ENCODE measurements at places on chromosomes 16 and 17.

DNA sequence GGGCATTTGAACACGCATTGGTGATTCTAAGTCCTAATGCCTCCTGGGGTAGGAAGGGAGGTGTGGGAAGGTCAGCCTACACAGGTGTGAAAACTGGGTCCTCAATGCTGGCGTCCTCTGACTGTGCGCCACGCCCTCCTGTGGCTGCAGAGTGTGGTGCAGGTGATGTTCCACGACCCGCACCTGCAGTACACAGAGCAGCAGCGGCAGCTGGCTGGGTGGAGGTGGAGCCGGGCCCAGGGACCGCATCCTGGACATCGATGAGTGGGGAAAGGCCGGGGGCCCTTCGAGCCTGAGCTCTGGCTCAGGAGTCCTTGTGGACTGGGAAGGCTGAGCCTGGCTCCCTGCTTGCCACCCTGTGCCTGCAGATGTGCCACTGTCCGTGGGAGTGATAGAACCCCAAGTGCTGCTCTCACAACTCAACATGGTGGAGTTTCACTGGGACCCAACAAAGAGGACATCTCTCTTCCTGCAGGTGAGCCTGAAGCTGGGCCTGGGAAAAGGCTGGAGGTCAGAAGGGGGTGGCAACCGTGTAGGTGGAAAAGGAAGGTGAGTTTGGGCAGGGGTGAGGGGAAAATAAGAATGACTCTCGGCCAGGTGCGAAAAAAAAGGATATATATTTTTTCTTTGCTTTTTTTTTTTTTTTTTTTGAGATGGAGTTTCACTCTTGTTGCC lies 14.0 kb upstream of the STAC2 start:
- peak overlapping the region; percentile 95 for H3K27ac ChIP-seq
- H3K36me3 ChIP-seq: peaks cover 11% of the 10 kb centered on the region
- DNase-seq: peak; percentile 51
- H3K27me3 ChIP-seq: no peaks in the 10 kb centered on the region
- H3K4me3 ChIP-seq: peak overlapping the region; percentile 31

GRCh38 chr16:17219991-17220390 lies 250.8 kb downstream of the XYLT1 start:
- H3K36me3 ChIP-seq: peaks cover 6% of the 10 kb centered on the region
- no peak overlapping the region for H3K27ac ChIP-seq
- H3K4me3 ChIP-seq: no peak overlapping the region
- H3K27me3 ChIP-seq: no peaks in the 10 kb centered on the region

GRCh38 chr17:48409607-48410006 lies 20.4 kb downstream of the SKAP1 start:
- H3K27me3 ChIP-seq: no peaks in the 10 kb centered on the region
- peak overlapping the region; percentile 67 for H3K27ac ChIP-seq
- H3K4me3 ChIP-seq: no peak overlapping the region
- peaks cover 40% of the 10 kb centered on the region for H3K36me3 ChIP-seq
- H3K4me1 ChIP-seq: peaks cover 70% of the 10 kb centered on the region
- no peak for DNase-seq

DNA sequence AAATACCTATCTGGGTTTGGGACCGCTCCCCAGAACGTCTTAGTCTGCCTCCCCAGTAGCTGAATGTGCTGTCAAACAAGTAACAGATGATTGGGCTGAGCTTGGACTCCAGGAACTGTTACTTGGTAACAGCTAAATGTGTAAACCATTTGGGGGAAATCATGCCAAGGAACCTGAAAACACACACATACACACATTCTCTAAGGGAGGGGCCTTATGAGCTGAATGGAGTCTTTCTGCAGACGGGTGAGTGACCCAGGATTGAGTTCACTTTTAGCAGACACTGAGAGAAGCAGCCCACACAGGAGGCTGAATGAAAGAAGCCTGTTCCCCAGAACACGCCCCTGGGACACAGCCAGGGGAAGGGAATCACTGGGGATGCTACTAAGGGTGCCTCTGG lies 1.6 kb downstream of the ACLY start:
- H3K36me3 ChIP-seq: peaks cover 14% of the 10 kb centered on the region
- H3K27ac ChIP-seq: peak overlapping the region; percentile 78
- no peaks in the 10 kb centered on the region for H3K27me3 ChIP-seq
- peak overlapping the region; percentile 92 for H3K4me3 ChIP-seq
- peaks cover 40% of the 10 kb centered on the region for H3K4me1 ChIP-seq
- DNase-seq: no peak

GRCh38 chr17:4480929-4481898 lies 17.5 kb upstream of the SPNS2 start:
- DNase-seq: no peak
- H3K4me3 ChIP-seq: peak overlapping the region; percentile 77
- H3K4me1 ChIP-seq: peaks cover 49% of the 10 kb centered on the region
- H3K27ac ChIP-seq: peak overlapping the region; percentile 91

- DNase-seq: no peak
- H3K36me3 ChIP-seq: no peaks in the 10 kb centered on the region
- no peaks in the 10 kb centered on the region for H3K4me1 ChIP-seq
- H3K27ac ChIP-seq: no peak overlapping the region
- no peak overlapping the region for H3K4me3 ChIP-seq
These were observed 150.2 kb downstream of the TANC2 start for GRCh38 chr17:63116228-63116627.

DNA sequence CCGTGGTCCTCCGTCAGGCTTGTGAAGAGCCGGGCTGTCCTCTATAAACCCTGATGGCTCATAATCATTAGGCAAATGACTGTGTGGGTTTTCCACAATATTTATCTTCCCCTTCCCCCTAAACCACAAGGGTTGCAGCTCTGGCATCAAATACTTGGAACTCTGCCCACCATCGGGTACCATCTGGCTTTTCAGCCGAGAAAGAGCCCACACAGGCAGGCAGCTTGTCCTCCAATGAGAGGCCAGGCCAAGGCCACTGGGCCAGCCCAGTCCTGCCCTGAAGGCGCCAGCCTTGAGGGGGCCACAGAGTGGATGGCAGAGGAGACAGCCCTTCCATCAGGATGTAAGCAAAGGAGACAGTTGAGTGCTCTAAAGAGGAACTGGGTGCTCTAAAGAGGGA lies 31.8 kb upstream of the NAT9 start:
- H3K4me1 ChIP-seq: peaks cover 11% of the 10 kb centered on the region
- peaks cover 20% of the 10 kb centered on the region for H3K36me3 ChIP-seq
- no peak for DNase-seq
- no peak overlapping the region for H3K27ac ChIP-seq
- no peaks in the 10 kb centered on the region for H3K27me3 ChIP-seq

- H3K27me3 ChIP-seq: no peaks in the 10 kb centered on the region
- DNase-seq: no peak
- H3K4me1 ChIP-seq: peaks cover 16% of the 10 kb centered on the region
These were observed 189.3 kb upstream of the TNRC6C start for GRCh38 chr17:77769215-77769614.

GRCh38 chr16:3171181-3171854 lies 16.7 kb upstream of the OR1F1 start:
- peaks cover 29% of the 10 kb centered on the region for H3K36me3 ChIP-seq
- H3K4me3 ChIP-seq: peak overlapping the region; percentile 78
- H3K27ac ChIP-seq: peak overlapping the region; percentile 94
- H3K4me1 ChIP-seq: peaks cover 24% of the 10 kb centered on the region
- no peak for DNase-seq

- H3K36me3 ChIP-seq: peaks cover 39% of the 10 kb centered on the region
- DNase-seq: no peak
- no peaks in the 10 kb centered on the region for H3K27me3 ChIP-seq
- H3K4me1 ChIP-seq: peaks cover 41% of the 10 kb centered on the region
- peak overlapping the region; percentile 86 for H3K27ac ChIP-seq
These were observed 1.5 kb downstream of the CDK12 start for GRCh38 chr17:39462631-39463375.

GRCh38 chr16:82055117-82055516 lies 20.1 kb downstream of the HSD17B2 start:
- peaks cover 64% of the 10 kb centered on the region for H3K27me3 ChIP-seq
- H3K4me1 ChIP-seq: no peaks in the 10 kb centered on the region
- no peak overlapping the region for H3K27ac ChIP-seq
- H3K36me3 ChIP-seq: no peaks in the 10 kb centered on the region

DNA sequence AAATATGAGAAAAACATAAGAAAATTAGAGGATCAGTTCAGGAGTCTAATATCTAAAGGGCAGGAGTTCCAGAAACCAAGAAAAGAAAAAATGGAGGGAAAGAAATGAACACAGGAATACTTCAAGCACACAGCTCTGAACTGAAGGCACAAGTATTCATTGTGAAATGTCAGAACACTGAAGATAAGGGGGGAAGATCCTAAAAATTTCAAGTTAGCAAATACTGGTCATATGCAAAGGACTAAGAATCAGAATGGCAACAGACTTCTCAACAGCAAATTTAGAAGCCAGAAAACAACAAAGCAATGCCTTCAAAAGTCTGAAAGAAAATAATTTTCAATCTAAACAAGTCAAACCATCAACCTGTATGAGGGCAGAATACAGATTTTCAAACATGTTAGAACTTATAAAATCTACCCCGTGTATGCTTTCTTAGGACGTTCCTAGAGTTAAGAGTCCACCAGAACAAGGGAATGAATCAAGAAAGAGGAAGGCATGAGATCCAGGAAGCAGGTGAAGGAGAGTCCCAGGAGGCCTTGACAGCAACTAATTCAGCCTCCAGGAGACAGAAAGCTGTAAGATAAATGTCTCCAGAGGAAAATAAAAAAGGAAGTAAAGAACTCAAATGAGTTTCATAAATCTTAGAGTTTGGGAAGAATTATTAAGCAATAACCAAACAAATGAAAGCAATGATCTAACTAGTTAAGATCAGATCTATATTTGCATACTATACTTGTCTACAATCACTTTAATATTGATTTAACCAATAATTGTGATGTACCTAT lies 2.8 kb downstream of the BRD7 start:
- DNase-seq: no peak
- peaks cover 63% of the 10 kb centered on the region for H3K4me1 ChIP-seq
- H3K27me3 ChIP-seq: no peaks in the 10 kb centered on the region
- peak overlapping the region; percentile 41 for H3K4me3 ChIP-seq
- peak overlapping the region; percentile 42 for H3K27ac ChIP-seq
- peaks cover 24% of the 10 kb centered on the region for H3K36me3 ChIP-seq

DNA sequence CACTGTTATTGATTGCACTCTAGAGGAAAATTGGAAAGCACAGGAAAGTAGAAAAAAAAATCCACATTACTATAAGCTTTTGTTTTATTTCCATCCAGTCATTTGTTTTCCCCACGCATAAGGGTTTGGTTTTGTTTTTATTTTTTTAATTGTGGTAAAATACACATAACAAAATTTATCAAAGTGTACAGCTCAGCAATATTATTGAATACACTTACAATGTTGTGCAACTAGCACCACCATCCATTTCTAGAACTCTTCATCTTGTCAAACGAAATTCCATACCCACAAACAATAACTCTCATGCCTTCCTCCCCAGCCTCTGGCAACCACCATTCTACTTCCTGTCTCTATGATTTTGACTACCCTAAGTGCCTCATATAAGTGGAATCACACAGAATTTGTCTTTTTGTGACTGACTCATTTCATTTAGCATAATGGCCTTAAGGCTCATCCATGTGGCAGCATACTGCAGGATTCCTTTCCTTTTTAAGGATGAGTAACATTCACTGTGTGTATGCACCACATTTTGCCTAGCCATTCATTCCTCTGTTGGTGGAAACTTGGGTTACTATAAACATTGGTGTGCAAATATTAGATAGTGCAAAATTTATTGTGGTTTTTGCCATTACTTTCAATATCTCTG lies 11.1 kb downstream of the SPPL2C start:
- H3K4me1 ChIP-seq: peaks cover 4% of the 10 kb centered on the region
- no peak for DNase-seq
- no peak overlapping the region for H3K27ac ChIP-seq
- no peaks in the 10 kb centered on the region for H3K36me3 ChIP-seq

- DNase-seq: no peak
- H3K27ac ChIP-seq: peak overlapping the region; percentile 32
- H3K36me3 ChIP-seq: peaks cover 6% of the 10 kb centered on the region
- no peaks in the 10 kb centered on the region for H3K27me3 ChIP-seq
- H3K4me3 ChIP-seq: no peak overlapping the region
These were observed 19.4 kb upstream of the NFATC3 start for GRCh38 chr16:68065716-68066305.

- peaks cover 13% of the 10 kb centered on the region for H3K4me1 ChIP-seq
- H3K27me3 ChIP-seq: no peaks in the 10 kb centered on the region
- no peaks in the 10 kb centered on the region for H3K36me3 ChIP-seq
- H3K4me3 ChIP-seq: no peak overlapping the region
- no peak overlapping the region for H3K27ac ChIP-seq
These were observed 9.0 kb downstream of the PITPNM3 start for GRCh38 chr17:6547336-6547735.

GRCh38 chr16:17784073-17784472 lies 313.3 kb upstream of the XYLT1 start:
- no peak overlapping the region for H3K4me3 ChIP-seq
- H3K27ac ChIP-seq: no peak overlapping the region
- no peaks in the 10 kb centered on the region for H3K4me1 ChIP-seq
- no peaks in the 10 kb centered on the region for H3K36me3 ChIP-seq
- no peak for DNase-seq
- H3K27me3 ChIP-seq: peaks cover under 1% of the 10 kb centered on the region

GRCh38 chr17:70037498-70037897 lies 37.5 kb upstream of the KCNJ16 start:
- H3K4me3 ChIP-seq: no peak overlapping the region
- H3K4me1 ChIP-seq: no peaks in the 10 kb centered on the region
- H3K27me3 ChIP-seq: no peaks in the 10 kb centered on the region
- DNase-seq: no peak
- H3K27ac ChIP-seq: no peak overlapping the region

GRCh38 chr17:32393904-32394303 lies 43.9 kb downstream of the ZNF207 start:
- no peak overlapping the region for H3K27ac ChIP-seq
- H3K27me3 ChIP-seq: no peaks in the 10 kb centered on the region
- DNase-seq: no peak
- no peak overlapping the region for H3K4me3 ChIP-seq
- peaks cover 9% of the 10 kb centered on the region for H3K36me3 ChIP-seq
- no peaks in the 10 kb centered on the region for H3K4me1 ChIP-seq

- DNase-seq: no peak
- peak overlapping the region; percentile 94 for H3K4me3 ChIP-seq
- peaks cover 70% of the 10 kb centered on the region for H3K4me1 ChIP-seq
- H3K27ac ChIP-seq: peak overlapping the region; percentile 50
These were observed 929 bp downstream of the SLC25A11 start for GRCh38 chr17:4938688-4939545.

DNA sequence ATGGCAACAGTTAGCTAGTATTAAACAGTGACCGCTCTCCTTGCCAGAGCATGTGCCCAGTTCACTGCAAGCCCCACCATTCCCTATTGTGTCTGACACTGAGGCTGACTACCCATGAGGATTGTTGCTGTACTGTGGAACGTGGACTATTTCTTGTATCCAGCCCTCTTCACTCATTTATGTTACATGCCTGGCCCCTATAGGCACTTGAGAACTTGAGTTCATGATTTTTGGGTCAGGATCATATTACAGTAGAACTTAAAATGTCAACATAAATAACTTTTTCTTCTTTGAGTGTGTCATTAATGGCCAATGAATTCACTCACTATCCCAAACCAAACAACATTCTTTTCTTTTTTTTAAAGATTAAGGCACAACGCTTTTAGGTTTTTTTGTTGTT lies 55.7 kb downstream of the LYRM1 start:
- H3K27me3 ChIP-seq: peaks cover 7% of the 10 kb centered on the region
- H3K4me3 ChIP-seq: no peak overlapping the region
